Dermis microvascular lymphatic vessel endothelial cell (primary cell): ENCODE measurements at places on chromosomes 5 and 9.

DNA sequence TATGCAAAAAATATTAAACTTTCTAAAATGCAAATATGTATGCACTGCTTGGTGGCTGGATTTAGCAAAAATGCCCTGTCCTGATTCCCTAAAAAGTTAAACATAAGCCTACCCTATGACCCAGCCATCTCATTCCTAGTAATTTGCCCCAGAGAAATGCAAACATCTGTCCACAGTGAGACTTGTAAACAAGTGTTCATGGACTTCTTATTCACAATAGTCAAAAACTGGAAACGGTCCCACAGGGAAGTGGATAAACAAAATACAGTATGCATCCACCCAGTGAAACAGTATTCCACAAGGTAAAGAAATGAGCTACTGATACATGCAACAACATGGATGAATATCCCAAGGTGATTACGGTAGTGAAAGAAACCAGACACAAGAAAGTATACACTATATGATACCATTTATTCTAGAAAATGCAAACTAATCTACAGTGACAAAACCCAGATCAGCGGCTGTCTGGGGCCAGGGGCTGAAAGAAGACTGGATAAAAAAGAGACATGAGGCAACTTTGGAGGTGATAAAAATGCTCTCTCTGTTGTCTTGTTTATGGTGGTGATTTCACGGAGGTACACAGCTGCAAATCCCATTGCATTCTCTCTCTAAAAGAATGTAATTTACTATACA, 277.3 kb downstream of the GLIS3 start:
- DNase-seq = no peak

DNA sequence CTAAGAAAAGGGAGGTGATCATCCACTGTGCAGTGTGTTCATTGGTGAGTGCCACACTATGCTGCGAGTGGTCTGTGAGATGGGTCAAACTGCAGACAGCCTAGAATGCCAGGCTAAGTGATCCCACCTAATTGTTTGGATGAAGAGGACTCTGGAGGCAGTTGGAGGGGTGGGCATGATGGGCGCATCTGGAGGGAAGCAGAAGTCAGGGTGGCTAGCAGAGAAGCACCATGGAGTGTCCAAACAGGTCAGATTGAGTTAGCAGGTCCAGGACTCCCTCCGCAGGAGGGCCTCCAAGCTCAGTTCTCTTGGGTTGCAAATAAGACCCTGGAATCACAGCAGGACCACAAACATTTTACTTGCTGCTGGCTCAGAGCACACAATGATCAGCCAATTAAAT, 19.9 kb upstream of the ANGPTL2 start:
- DNase-seq = no peak

GRCh38 chr5:149408252-149409099, 29.4 kb upstream of the IL17B start:
- DNase-seq = no peak

DNA sequence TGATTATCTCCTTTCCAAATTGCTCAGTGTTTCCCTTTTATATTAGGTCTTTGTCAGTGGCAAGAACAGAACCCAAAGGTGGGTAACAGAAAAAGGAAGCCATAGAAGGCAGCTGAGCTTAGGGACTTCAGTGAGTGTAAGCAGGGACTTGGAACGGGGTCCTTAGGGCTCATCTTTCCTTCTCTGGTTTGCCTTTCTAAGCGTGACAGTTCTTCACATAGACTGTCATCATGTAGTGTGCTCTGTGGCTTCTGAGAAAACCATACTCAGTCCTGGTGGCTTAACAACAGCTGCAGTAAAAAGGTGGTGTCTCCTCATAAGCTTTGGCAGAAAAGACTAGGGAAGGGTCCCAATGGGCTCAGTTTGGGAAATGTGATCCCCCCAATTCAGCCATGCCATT, 108.8 kb downstream of the SLC12A2 start:
- DNase-seq = no peak

DNA sequence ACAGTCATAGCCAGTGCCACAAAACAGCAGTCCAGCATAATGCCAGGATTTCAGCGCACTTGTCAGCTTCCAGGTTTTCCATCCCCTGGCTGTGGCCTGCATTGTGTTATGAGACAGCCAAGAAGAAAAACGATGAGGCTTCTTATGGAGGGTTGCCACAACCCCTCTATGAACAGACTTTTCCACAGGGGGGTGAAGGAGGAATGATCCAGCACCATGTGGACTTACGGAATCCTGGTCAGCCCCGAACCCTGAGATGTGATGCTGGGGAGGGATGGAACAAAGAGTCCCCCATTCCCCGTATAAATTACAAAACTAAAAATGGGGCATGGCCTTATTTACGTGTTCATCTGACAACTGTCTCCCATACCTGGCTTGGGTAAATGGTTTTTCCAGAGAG, 32.6 kb downstream of the FAXDC2 start:
- no peak for DNase-seq

DNA sequence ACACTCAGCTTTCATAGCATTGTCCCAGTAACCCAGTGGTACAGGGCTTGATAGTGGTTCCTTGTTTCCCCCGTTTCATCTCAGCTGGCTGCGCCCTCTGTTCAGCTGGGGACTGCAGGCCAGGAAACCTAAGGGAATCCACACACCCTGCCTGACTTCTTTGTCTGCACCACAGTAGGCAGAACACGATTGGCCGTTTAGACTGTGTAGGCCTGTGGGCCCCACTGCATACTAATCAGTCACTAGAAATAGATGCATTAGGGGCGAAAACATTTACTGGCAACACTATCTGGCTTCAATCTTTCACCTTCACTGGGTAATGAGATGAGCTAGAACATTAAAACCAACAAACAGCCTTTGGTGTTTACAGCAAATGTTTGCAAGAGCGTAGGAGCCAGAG, 512.7 kb upstream of the BRINP1 start:
- no peak for DNase-seq

DNA sequence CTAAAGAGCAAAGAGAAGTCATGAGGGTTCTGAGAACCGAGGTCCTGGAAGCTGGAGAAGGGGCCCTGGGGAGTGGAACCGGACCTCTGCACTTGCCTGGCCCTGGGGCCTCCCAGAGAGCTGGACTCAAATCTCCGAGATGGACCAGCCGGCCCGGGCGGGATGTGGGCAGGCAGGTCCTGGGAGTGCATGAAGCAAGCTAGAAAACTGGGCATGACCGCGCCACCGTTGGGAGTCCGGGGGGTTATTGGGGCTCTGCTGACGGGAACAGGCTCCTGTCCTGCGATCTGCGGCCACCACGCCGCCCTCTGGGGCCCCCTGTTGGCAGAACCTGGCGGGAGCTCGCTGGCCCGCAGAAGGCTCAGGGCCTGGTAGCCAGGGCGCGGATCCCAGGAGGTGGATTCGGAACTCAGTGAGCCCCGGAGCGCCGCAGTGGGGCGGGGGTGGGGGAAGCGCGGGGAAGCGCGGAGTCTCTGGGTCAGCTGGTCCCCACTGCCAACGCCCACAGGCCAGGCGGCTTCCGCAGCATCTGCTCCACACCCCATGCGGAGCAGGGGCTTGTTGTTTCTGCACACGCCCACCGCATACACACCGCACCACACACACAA, 150.6 kb downstream of the ERCC6L2 start:
- DNase-seq = no peak

- peak; percentile 34 for DNase-seq
Observed at GRCh38 chr5:82365026-82365425, 86.9 kb upstream of the RPS23 start.

GRCh38 chr5:81795666-81796065, 44.8 kb upstream of the SSBP2 start:
- no peak for DNase-seq

DNA sequence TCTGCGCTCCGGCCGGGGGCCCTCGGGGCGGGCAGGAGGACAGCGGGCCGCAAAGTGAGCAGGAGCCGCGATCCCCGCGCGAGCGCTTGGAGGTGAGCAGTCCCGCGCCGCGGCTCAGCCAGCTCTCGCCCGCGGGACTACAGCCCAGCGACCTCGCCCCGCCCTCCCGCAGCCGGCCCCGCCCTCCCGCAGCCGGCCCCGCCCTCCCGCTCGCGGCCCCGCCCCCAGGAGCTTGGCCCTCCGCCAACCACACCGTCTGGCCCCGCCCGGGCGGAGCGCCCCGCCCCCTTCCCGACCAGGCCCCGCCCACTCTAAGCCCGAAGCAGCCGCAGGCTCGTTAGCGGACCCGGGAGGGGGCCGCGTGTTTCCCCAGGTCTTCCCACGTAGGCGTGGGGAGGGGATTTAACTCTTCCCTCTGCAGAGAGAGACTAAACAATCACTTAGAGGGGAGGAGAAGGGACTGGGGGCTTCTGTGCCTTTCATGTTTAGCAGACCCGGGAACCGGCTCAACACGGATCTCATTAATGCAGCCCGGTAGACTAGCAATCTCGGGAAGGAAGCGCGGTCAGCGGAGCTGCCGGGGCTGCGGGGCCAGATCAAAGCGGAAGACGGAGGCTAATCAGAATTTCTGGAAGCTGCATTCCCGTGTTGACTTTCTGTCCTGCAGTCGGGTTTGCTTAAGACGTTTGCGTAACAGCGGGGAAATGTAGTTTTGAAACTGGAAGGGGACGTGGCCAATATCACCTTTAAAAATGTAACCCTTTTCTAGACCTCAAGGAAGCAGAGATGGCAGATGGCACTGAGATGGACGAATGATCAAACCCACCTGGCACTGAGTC, at the start of gene MYO10:
MYO10 (minus strand) TSS at position 139 of the 839 bp plus-strand sequence. CDS start 480 bp downstream, outside the sequence.
- peak; percentile 40 for DNase-seq

GRCh38 chr5:68565427-68565826, 349.9 kb downstream of the PIK3R1 start:
- DNase-seq = no peak

- DNase-seq = no peak
Observed at GRCh38 chr5:141876628-141877355, 1.4 kb downstream of the PCDH1 start.

DNA sequence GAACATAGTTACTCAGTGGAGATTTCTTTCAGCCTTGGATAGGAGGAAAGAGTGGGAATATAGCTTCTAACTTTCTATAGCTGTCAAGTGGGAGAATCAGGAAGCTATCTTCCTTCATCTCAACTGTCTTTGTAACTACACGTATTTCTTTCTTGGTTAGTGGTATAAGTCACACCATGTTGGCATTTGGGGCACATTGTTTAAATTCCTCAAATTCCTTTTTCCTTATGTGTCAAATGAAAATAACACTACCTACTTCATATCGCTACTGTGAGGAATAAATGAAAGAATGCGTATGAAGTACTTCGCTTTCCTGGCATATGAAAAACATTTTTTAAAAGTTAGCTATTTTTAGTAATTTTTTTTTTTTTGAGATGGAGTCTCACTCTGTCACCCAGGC, 1082.5 kb upstream of the WWC1 start:
- peak; percentile 7 for DNase-seq

GRCh38 chr5:106797996-106798395, 872.7 kb downstream of the EFNA5 start:
- DNase-seq = no peak

- no peak for DNase-seq
Observed at GRCh38 chr5:157196045-157196444, 15.4 kb downstream of the ITK start.

- no peak for DNase-seq
Observed at GRCh38 chr5:157502143-157502647, 42.2 kb downstream of the NIPAL4 start.

GRCh38 chr5:85500869-85501268, 1116.2 kb upstream of the EDIL3 start:
- no peak for DNase-seq

- DNase-seq = peak; percentile 32
Observed at GRCh38 chr9:101028346-101029314, at the start of gene PLPPR1. Gene PLPPR1, plus strand, starts transcription at chr9:101028727.

- peak; percentile 23 for DNase-seq
Observed at GRCh38 chr5:125277494-125278154, 531.2 kb upstream of the ZNF608 start.

DNA sequence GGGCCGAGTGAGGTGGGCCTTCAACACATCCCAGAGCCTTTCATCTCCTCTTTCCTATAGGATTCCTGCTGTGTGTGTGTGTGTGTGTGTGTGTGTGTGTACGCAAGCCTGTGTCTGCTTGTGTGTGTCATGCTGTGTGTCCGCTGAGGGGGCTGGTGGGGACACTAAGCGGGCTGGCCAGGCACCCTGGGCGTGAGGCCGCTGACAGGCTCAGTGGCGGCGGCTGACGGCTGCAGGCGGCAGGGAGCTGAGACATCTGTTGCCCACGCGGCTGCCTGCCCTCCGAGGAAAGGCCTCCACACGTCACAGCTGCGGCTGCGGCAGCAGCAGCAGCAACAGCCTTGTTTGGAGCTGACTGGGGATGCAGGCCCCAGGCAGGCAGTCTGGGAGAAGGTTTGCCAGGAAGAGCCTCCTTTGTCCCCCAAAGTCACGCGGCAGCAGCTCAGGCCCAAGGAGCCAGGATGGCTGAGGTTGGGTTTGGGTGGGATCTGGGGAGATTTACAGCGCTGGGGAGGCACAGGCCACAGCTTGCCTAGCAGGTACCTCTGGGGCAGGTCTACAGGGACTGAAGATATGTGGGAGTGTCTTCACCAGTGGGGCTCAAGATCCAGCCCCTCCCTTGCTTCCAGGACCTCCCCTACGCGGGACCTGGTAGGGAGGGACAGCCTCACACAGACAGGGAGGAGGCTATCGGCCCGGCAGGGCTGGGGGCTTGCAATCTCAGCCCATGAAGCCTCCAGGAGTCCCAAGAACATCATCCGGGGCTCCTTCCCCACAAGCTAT, 1.8 kb downstream of the PDLIM4 start:
- peak; percentile 67 for DNase-seq

GRCh38 chr5:14659821-14660607, 4.5 kb upstream of the OTULIN start:
- no peak for DNase-seq

DNA sequence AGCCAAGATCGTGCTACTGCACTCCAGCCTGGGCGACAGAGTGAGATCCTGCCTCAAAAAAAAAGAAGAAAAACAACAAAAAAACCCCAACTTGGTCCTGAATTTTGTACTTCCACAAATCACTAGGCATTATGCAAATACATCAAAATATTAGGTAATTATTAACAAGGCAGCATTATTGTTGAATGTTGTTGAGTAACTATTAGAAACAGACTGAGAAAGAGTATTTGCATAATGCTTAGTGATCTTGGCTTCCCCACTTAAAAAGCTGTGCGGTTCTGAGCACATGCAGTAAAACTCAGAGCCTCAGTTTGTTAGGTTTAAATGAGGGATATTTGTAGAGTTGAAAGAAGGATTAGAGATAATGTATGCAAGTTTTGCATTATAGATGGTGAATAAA, 64.2 kb downstream of the SCAMP1 start:
- no peak for DNase-seq

DNA sequence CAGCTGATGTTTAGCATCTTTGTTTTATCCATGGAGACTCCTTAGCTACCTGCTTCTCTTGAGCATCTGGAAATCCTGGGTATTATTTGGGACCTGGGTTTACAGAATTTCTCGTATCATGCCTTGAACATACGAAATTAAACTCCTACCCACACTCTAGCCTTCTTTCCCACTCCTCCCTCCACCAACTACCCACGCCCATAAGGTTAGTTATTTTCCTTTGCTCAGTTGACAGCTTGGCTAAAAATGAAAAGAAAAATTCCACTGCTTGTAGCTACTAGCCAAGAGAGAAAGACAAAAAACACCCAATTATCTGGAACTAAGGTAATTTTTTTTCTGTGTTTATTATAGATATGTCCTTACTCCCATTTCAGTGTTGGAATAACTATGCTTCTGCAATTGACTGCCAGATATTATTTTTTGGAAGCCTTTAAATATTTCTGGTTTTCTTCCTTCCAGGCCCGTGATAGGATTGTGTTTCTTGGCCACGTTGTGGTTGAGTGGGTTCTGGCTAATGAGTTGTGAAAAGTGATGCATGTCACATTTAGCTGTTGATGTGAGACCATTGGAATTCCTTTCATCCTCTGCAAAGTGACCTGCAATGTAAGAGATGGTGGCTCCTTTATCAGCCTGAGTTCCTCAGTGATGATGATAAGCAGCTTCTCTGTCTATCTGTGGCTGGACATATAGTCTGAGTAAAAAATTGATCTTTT, 308.1 kb downstream of the LRRC70 start:
- DNase-seq = no peak
